ENCODE measurements at places on chromosomes 2 and 18.
A peak's percentile ranks its signal among the peaks of the same experiment; 100 is the strongest.

DNA sequence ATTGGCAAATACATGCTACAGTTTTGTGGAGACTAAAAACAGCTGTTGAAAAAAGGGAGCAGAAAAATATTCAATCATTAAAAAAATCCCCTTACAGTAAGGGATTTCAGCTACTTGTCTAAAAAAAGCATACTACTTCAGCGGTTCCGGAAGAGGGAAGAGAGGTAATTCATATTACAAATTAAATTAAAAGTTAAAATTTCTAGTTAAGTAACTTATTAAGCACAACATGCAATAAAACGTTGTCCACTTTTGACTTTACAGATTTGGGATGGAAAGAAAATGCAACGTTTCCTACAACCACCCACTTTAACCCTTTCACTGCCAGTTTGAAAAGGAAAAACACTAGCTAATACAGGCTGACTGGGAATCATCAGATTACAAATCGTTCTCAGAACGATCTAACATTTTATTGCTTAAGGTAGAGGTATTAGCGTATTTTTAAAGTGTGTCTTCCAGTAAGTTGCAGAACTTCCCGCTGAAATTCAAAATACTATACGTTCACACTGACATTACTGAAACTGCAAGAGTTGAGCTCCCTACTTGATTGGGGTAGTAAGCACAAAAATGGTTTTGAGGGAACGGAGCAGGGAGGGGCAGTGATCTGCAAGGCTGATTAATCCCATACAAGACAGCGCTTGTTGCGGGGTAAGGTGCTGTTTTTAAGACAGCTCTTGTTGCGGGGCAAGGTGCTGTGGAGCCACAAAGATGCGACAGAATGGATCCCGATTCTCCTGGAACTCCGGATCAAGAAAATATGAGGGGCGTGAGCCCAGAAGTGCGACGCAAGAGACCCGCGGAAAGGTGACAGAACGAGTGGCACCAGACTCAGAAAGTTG lies 743 bp downstream of the HADHA start:
- DNase-seq: no peak

GRCh38 chr2:126496493-126496892 lies 159.5 kb upstream of the GYPC start:
- no peak for DNase-seq

DNA sequence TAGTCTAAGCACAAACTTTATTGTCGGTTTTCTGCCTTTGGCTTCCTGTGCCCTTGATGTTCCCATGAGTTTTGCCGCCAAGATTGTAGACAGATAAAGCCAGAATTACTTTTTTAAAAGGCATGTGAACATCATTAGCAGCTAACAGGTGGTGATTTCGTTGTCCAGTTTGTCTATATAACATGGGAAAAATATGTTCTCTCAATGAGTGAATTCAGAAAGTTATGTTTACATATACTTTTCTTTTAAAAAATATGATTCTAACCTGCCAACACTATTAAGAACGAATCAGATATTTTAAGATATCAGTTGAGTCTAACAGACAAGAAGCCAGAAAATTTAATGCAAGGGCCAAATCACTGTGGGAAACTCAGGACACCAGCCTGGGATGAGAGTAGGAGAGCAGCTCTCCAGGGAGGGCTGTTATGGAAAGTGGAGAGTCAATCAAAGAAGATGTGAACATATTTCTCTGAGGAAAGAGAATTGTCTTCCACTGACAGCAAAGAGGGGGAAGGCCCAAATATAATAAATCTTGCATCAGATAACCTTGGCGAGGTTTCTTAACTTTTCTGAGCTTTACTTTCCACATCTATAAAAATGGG lies 311.3 kb downstream of the ARHGAP15 start:
- DNase-seq: no peak

DNA sequence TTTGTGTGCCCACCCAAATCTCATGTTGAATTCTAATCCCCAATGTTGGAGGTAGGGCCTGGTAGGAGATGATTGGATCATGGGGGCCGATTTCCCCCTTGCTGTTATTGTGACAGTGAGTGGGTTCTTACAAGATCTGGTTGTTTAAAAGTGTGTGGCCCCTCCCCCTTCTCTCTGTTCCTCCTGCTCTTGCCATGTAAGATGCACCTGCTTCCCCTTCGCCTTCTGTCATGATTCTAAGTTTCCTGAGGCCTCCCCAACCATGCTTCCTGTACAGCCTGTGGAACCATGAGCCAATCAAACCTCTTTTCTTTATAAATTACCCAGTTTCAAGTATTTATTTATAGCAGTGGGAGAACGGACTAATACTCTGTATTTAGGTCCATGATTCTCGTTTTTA lies 588.1 kb downstream of the DCDC2C start:
- DNase-seq: no peak

GRCh38 chr2:176035013-176035691 lies 33.1 kb upstream of the LNPK start:
- DNase-seq: no peak

DNA sequence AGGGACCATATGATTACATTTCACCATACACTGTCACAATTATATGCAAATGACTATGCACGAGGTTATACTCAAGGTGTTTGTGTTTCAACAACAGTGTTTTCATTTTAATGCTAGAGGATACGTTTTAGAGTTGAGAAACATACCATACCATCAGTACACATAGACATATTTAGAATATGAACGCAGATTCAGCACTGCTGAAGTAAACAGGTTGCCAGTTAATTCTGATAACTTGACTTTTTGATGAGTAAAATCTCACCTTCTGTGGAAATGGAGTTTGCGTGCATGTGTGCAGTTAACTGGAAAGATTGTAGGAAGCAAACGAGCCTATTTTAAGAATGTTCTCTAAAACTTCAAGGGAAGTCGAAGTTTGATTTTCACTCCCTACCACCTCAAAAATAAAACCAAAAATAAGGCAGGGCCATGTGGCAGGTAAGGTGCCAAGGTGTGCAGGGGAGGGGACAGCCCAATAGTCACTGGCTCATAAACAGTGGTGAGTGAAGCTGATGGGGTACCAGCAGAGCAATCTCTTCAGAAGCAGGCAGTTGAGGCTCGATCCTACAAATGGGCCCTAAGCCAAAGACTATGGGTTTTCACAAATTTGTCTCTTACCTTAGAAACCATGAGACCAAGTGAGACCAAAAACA lies 213.1 kb downstream of the IKZF2 start:
- DNase-seq: no peak

DNA sequence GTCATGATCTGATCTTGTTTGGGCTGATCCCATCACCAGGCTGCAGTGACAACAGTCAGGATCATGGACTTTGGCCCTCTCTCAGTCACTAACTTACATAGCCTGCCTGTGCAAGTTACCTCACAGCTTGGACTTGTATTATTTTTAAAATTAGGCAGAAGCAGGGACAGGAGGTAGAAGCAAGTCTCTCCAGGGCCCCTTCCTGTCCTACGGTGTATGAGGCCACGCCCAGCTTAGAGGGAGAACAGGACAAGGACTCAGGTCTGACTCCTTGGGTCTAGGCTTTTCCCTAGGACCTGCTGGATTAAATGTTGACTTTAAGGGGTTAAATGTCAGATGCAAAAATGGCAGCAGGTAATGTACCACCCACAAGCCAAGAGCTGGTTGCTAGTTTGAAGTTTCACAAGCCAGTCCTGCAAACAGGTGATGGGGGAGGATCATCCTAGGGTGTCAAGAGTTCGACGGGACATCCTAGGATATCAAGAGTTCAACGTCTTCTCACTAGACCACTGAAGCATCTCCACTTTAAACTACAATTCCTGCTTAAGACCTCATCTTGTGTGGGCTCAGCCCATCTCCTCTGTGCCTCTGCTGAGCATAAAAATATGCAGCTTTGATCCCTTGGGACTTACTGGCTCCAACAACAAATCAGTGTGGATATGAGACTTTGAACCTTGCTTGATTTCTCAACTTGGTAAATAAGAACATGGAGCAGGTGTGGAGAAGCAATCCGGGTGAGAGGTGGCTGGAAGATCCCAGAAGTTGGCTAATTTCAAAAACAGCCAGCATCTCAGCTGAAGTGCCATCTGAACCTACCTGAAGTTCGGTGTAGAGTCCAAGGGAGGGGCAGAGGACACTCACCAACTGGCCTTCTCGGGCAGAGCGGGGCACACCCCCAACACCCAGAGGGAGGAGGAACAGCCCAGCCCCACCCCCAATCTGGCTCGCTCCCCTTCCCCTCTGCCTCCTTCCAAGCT lies 39.5 kb downstream of the SFXN5 start:
- DNase-seq: no peak

- DNase-seq: no peak
These were observed 485.4 kb downstream of the TNS1 start for GRCh38 chr2:217517402-217517801.

DNA sequence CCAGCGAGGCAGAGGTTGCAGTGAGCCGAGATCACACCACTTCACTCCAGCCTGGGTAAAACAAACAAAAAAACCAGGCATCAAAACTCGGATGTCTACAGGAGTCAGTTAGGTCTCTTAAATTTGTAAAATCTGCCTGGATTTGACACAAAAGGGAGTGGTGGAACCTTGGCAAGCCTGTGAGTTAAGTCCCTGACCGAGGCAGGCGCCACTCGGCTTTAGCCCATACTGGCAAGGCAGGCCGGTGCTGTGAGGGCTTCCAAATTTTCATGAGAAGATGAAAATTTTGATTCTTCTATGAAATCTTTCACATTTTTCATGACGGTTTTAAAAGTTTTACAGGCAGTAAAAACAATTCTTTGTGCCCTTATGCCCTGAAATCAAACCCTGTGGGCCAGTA lies 165.8 kb downstream of the FMNL2 start:
- no peak for DNase-seq

- DNase-seq: peak; percentile 80
These were observed 16.3 kb downstream of the GPR55 start for GRCh38 chr2:230908595-230909191.

- no peak for DNase-seq
These were observed 51.8 kb downstream of the USP34 start for GRCh38 chr2:61419129-61419528.

- no peak for DNase-seq
These were observed 417.4 kb downstream of the TSN start for GRCh38 chr2:122172812-122173211.

DNA sequence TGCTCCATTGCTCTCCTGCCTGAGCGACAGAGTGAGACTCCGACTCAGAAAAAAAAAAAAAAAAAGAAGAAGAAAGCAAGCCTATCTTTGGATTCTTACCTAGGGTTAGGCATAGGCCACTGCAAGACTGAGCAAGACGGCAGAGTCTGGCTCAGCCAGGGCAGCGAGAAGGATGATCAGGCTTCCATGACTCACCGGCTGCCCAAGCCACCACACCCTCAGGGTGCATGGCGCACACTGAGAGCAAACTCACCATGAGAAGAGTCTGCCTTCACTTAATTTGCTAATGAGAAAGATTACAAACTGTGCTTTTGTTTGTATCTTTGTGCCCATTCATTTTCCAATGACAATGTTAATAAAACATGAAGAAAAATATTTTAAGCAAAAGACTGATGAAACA lies 8.2 kb downstream of the FAM110C start:
- no peak for DNase-seq

GRCh38 chr2:64819361-64819760 lies 165.6 kb upstream of the SERTAD2 start:
- no peak for DNase-seq

- DNase-seq: no peak
These were observed 19.4 kb upstream of the PAX3 start for GRCh38 chr2:222318026-222318711.

DNA sequence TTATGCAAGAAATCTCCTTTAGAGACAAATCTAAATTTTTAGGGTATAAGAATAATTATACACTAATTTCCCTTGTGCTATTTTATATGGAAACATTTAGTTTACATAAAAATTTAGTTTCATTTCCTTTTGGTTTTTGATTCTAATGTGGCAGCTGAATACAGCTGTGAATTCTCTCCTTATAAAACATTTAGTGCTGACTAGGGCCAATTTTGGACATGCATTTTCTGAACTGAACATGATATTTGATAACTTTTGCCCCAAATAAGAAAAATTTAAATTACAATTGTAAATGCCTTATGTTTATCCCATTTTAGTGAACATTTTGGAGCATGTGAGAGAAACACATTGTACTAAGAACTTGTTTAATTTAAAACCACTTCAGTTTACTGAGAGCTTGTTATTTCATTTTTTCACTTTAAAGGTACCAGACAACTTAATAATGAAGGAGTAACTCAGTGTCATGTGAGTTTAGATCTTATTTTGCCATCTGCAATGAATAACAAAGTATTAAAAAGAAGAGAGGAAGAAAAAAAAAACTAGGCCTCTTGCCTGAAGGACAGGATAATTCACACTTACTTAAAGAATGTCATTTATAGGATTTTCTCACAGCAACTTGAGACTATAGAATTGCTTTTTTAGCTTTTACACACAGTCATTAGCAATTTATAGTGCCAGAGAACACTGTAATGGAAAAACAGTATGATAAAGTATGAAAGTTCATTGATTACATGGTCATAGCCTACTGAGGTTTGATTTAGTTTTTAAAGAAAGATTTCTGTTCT lies 209.7 kb downstream of the ERBB4 start:
- no peak for DNase-seq

DNA sequence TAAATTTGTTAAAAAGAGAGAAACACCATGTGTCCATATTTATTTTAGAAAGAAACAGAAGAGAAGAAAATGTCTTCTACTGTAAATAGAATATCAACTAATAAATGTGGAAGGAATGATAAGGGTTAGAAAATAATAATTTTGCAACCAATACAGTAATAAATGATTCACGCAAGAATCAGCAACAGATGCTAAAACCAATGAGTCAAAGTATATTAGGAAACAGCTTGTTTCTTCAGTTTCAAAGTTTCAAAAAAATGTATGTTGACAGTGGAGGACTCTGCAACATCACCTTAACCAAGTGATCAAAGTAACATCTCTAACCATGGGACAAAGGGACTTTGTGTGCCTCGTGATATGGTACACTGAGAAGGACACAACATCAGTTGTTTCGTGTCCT lies 147.0 kb downstream of the TWIST2 start:
- no peak for DNase-seq

DNA sequence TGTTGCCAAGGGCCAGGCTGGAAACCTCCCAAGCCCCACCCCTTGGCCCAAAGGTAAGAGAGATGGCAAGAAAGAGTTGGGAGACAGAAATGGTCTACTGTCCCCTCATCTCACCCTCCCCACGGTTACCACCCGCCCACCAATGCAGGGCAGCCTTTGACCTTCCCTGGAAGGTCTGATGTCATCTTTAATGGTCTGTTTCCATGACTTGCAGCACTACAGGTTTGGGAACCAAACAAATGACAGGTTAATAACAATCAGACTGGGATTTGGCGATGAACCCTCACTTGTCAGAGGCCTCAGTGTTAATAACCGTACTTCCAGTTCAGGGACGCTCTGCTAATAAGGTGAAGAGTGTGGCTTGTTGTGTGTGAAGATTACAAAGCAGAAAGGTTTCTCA lies 70.4 kb downstream of the MRO start:
- DNase-seq: no peak

DNA sequence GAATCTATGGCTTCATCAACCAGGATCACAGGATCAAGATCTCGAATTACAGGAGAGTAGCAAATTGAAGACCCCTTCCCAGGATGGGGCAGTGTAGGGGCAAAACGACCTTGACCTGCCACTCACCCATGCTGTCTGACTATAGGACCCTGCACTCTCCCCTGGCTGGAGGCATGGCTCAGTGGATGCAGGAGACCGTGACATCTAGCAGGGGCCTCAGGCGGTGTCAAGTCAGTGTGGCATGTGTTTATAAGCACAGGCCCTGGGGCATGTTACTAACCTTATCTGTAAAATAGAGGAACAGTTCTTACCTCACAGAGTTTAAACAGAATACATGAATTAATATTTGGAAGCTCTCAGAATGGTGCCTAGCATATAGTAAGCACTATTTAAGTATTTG lies 3.5 kb downstream of the HAAO start:
- DNase-seq: no peak

All from T-helper 1 cell (primary cell).